ENCODE measurements at places on chromosomes 11 and 22. TPM values are rescaled to one million over a fixed set of nuclear protein-coding genes. Genes with fewer than 3 reads are reported as not detected.

The CASP1 gene
- total RNA-seq = 4.8 TPM

The ARHGEF17 gene
- total RNA-seq = 40.4 TPM

The SMCO4 gene
- 26.5 TPM for total RNA-seq

The SLC35C1 gene
- total RNA-seq = 13.8 TPM

The VWCE gene
- 2.2 TPM for total RNA-seq
